ENCODE measurements at places on chromosomes 11 and 22.

- H3K36me3 ChIP-seq: no peaks in the 10 kb centered on the region
- peaks cover 4% of the 10 kb centered on the region for H3K4me1 ChIP-seq
- no peak overlapping the region for H3K27ac ChIP-seq
- no peak overlapping the region for H3K4me3 ChIP-seq
- DNase-seq: no peak
- H3K27me3 ChIP-seq: peaks cover 2% of the 10 kb centered on the region
Observed at GRCh38 chr11:110098645-110099044, 5.5 kb downstream of the ZC3H12C start.

DNA sequence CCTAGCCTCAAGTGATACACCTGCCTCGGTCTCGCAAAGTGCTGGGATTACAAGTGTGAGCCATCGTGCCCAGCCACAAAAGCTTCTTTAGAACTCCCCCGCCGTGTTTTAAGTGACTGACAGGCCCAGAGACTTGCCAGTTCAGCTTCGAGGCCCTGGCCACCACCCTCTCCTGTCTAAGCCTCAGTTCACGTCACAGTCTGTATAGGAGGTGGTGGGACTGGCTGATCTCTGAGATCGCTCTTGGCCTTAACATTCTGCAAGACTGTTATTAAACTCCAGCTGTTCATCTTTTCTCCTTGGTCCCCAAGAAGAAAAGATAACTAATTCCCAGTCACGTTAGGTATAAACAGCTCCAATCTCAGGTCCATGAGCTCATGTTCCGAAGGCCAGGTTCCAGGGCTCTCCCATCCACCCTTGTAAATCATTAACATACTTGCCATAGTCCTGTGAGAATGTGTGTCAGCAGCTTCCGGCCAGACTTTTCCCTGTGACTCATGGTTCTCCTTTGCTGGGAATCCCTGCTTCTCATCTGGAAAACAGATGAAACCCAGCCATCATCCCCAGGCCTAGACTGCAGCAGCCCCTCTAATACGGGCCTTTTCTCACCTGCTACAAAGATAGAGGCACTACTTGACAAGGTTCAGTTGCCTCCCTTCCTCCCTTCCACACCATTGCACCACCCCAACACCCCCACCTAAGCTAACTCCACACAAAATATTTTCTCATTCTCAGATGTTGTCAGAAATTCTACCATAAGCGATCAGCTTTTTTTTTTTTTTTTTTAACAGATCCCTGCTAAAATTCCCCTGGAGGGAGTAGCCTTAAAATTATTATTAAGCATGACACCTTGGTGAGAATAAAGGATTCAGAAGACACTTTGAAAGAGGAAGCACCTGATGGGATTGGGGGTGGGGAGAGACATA lies 5.6 kb upstream of the KIAA0930 start:
- no peaks in the 10 kb centered on the region for H3K27me3 ChIP-seq
- peak overlapping the region; percentile 11 for H3K27ac ChIP-seq
- peaks cover 11% of the 10 kb centered on the region for H3K4me1 ChIP-seq
- no peak for DNase-seq
- H3K36me3 ChIP-seq: no peaks in the 10 kb centered on the region

- H3K36me3 ChIP-seq: no peaks in the 10 kb centered on the region
- H3K27ac ChIP-seq: no peak overlapping the region
- no peak overlapping the region for H3K4me3 ChIP-seq
- DNase-seq: no peak
- H3K27me3 ChIP-seq: no peaks in the 10 kb centered on the region
- H3K4me1 ChIP-seq: no peaks in the 10 kb centered on the region
Observed at GRCh38 chr11:127492029-127492428, 491.5 kb upstream of the KIRREL3 start.

GRCh38 chr11:86999859-87000753 lies 37.6 kb upstream of the TMEM135 start:
- DNase-seq: no peak
- H3K36me3 ChIP-seq: no peaks in the 10 kb centered on the region
- no peak overlapping the region for H3K27ac ChIP-seq
- H3K4me1 ChIP-seq: no peaks in the 10 kb centered on the region
- no peak overlapping the region for H3K4me3 ChIP-seq
- H3K27me3 ChIP-seq: no peaks in the 10 kb centered on the region

Measured in CD4-positive, CD25-positive, alpha-beta regulatory T cell (primary cell).